ENCODE measurements at places on chromosomes 2 and 18.

DNA sequence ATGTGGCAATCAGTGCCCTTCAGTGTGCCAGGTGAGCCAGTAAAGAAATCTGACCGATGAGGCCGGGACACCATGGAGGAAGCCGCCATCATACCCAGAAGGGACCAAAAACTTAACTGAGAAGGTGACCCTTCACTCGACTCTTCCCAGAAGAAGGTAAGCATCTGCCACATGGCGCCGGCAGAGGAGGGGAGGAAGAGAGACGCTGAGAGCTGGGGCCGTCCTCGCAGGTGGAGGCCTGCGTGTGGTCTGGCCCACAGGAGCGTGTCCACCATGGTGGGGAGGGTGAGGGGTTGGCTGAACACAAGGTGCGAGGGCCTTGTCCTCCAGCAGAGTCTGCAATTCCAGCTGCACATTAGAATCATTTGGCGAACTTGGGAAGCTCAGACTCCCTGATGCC, 513.1 kb upstream of the RAB6C start:
- no peak for DNase-seq

DNA sequence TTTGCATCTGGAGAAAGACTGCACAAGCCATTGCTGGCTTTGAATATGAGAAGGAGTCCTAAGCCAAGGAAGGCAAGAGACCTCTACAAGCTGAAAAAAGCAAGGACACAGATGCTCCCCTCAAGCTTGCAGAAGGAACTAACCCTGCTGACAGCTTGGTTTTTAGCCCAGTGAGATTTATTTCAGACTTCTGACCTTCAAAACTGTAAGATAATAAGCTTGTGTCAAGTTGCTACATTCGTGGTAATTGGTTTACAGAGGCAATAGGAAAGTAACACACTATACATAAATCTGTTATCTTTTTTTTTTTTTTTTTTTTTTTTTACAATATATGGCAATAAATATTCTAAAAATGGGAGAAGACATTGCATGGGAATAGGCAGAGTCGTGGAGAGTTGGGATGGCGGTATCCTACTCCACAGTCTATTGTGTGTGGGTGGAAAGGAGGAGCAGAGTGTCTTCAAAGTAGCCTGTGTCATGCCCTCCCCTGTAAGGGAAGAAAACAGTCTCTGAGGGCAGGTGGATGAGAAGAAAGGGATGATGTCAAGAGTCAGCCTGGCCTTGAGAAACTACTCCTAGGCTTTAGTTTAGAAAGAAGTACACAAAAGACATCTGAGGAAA, 196.9 kb downstream of the THSD7B start:
- DNase-seq, result no peak

DNA sequence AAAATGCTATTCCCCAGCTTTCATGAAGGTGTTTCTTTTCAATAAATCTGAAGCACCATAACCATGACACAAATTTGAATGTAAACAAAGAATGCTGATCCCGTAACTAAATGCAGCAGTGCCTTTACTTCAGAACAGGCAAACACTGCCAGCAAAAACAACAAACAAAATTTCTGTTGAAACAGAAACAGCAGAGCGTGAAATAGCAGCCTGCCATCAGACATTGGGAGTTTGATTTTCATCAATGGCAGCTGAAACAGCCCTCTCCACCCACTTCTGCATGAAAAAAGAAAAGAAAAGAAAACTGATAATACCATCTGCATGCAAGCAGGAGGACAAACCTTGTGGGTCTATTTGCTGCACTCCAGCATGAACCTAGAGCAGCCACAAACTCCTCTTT, 128.3 kb downstream of the CDH2 start:
- no peak for DNase-seq

DNA sequence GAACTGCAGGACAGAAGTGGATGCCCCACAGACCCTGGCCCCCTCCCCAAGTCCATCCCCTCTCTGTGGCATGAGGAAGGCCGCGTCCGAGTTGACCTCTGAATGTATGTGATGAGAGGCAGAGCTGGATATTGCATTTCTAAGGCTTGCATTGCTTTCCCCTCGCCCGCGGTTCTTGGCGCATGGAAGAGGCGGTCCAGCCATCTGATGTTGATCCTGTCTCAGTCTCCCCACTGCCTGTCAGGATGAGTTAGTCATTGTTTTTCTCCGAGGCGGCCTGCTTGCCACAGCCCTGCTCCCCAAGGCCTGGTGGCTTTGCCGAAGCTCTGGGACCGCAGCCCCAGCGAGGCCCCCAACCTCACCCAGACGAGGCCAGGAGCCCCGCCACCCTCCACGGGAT, 88.6 kb downstream of the SMAD7 start:
- no peak for DNase-seq

DNA sequence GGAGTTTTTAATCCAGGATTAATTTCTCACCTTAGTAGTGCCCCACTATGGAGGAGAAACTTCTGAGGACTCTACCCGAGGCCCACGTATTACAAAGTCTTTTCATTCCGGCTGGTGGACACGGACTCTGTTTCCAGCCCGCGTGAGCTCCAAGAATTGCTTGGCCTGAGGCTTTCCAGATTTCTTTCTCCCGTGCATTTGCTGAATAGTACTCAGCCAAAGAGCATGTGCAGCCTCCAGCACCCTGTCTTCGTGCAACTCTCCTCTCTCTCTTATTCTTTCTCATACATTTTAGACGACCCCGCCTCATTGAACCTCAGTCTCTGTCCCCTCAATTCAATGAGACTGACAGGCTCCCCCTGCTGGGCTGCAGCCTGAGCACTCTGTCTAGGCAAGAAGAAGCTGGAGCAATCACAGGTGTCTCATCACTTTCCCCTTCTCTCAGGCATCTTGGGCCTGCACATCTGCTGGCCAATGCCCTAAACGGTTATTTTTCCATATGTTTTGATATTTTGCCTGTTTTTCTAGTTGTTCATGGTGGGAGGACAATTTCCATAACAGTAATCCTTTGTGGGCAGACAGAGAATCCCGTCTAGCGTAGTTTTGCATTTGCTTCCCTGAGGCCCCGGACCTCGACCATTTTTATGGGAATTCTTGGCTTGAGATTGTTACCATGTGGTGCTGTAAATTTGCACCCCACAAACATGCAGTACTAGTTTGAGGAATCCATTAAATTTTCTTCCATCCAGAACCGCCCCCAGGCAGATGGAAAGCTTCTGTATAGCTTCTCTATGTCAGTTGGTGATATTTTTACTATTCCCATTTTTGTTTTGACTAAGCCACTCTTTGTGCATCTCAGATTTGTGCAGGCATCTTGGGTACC, 50.1 kb upstream of the LPIN2 start:
- DNase-seq, result peak; percentile 78

GRCh38 chr2:126145752-126146151, 510.2 kb upstream of the GYPC start:
- DNase-seq, result no peak

GRCh38 chr2:98416383-98417159, 28.1 kb upstream of the INPP4A start:
- DNase-seq, result no peak

GRCh38 chr2:9234680-9235146, 28.1 kb downstream of the ASAP2 start:
- no peak for DNase-seq

DNA sequence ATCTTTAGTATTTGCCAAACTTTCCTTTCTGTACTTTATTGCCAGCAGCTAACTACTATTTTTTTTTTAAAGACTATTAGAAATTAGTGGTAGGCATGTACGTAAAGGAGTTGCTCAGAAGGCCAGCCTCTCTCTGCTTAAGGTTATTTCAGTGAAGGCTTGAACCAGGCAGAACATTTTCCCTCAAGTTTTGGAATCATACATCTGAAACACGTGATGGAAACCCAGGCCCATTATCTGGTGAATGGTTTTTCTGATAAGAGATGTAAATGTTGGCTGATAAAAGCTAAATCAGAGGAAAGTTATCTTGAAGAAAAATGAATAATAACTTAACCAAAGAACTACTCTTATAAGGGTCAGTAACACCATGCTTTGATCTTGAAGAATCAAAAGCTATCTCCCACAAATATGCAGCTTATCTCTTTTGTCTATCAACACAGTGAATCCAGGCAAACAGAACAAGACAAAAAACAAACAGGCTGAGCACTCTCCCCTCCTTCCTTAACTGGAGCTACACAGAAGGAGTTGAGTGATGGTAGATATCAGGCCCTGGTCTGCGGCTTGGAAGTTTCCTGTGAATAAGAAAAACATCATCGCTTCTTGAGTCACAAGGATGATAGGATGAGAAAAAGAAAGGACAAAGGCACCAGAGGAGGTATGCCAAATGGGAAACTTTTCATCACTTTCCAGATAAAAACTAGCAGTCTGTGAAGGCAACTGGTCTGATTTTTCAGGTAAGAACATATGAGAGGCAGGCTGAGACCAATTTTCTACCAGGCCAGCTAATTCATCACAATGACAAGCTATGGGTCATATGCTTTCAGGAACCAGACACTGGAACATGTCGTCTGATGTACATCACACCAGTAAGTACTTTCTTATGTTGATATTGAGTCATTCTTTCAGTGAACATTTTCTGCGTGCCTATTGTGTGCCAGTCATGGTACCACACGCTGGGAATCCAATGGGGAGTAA, 88.4 kb upstream of the STK17B start:
- peak; percentile 46 for DNase-seq

GRCh38 chr2:8506746-8507145, 175.1 kb upstream of the ID2 start:
- no peak for DNase-seq

DNA sequence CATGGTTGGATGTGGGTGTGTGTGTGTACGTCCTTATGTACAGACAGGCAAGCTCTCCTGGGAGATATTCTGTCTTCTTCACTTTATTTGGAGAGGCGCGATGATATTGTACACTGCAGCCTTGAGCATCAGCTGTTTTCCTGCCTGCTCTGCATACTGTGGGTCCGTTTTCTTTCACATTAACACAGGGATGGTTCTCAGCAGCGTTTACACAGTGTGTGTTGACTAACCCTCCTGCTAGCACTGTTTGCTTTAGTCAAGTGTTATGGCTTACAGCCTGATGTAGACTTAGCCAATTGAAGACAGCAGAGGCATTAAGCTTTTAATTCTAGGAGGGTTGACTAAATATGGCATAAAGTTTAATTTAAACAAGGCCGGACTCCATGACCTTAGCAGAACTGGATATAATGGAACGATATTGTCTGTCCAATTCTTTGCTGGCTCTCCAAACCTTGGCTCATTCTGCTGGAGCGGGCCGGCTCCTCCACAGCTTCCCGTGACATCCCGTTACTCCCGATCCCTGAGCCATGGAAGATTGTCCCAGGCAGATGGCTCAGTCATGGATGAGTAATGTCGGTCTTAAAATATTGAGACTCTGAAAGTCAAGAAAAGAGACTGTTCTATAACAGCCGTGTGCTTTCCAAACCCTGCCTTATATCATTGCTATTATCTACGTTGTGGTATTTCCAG, 134.7 kb downstream of the TPGS2 start:
- DNase-seq, result no peak

DNA sequence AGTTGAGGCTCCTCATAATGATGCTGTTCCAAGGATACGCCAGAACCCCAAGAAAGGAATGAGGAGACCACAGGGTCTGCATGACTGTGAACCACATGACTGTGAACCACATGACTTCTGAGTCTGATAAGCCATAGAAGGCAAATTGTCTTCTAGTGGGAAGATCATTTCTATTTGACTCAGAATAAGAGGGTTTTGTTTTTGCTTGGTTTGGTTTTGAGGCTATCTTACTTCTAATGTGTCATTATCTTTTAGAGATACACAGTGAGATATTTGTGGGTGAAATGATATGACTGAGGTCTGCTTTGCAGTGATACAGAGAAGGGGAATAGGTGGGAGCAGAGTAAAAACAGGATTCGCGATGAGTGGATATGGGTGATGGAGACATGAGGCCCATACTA, 28.9 kb upstream of the BCL2L11 start:
- DNase-seq, result no peak

GRCh38 chr2:241797441-241798080, 11.4 kb upstream of the NEU4 start:
- no peak for DNase-seq

GRCh38 chr18:38619129-38619528, 1053.5 kb upstream of the CELF4 start:
- DNase-seq, result no peak

DNA sequence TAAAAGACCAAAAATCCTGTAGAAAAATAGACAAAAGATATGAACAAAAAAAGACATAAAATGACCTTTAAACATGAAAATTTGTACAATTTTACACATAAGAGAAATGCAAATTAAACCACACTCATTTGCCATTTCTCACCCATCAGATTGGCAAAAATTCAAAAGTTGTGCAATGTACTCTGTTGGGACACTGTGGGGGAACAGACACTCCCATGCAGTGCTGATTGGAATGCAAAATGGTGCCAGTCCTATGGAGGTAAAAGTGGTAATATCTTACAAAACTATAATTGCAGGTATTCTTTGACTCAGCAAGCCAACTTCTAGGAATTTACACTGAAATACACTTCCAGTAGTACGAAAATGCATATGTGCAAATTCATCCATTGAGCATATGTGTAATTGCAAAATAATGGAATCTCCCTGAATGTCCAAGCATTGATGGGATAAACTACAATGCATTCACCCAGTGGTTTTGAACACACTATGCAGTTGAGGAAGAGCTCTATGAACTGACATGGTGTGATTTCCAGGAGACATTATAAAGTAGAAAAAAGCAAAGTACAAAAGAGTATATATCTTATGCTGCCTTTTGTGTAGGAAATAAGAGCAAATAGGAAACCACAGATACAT, 201.8 kb upstream of the ZNF521 start:
- no peak for DNase-seq

DNA sequence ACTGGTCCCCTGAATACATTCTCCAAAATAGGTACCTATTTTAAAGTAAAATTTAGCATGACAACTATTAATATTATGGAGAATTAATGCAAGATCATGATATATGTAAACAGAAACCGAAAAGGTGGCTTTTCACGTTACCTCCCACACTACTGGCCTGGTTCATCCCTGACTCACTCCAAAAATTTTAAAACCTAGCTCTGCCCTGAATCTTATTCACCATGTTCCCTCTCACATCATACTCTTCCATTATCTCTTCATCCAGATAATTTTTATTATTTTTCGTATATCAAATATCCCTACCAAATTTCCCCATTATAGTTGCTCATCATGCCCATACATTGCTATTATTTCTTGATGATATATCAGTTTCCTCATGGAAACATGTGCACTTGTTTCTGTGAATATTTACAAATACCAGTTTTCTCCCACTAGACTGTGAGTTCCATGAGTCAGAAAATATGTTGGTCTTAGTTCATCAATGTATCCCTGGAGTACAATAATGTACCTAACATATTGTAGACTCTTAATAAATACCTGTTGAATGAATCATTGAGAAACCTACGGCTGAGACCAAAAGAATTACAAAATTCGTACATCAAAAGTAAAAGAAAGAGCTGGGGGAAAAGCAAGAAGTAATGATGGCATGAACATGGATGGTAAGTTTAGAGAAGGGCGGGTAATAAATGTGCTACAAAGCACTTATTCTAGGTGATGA, 360.1 kb upstream of the CHAC2 start:
- no peak for DNase-seq

DNA sequence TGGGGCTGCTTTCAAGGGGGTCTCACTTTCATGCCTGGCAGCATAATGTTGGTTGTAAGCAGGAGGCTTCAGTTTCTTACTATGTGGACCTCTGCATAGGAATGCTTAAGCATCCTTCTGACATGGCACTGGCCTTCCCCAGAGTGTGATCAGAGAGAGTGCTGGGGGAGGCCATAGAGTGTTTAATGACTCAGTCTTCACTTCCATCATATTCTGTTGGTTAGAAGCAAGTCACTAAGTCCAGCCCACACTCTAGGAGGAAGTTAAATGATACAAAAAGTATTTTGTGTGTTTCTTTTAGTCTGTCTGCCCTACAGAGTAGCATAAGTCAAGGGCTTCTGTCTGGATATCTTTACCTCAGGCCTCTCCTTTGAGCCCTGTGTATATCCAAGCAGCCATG, 64.9 kb downstream of the GALNT1 start:
- DNase-seq, result no peak
